ENCODE measurements at places on chromosomes 4 and X. TPM values are rescaled to one million over a fixed set of nuclear protein-coding genes. Genes with fewer than 3 reads are reported as not detected.

DNA sequence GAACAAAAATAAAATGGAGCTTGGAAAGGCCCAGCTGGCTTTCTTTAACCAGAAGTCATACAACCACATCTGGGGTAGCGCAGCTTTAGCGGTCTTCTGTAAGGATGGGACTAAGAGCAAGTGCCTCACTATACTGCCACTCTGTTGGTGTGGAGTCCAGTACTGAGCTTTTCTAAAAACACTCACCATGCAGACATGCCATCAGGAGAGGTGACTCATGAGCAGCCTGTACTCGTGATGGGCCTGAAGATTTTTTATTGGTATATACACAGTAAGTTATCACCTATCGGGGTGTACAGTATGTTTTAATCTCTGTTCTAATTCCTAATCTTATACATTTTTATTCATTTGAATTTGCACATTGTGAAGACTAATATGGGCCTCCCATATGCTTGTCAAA, 9.6 kb downstream of the PPP3CA start:
- DNase-seq: no peak

ERCC6L gene
- total RNA-seq: 0.11 TPM

DNA sequence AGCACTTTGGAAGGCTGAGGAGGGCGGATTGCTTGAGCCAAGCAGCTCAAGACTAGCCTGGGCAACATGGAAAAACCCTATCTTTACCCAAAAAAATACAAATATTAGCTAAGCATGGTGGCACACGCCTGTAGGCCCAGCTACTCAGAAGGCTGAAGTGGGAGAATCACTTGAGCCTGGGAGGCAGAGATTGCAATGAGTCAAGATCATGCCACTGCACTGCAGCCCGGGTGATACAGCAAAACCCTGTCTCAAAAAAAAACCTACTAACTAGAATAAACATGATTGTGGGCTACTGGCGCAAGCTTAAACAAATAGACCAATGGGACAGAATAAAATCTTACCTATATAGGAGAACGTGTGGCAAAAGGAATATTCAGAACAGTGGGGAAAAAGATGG, 7.3 kb downstream of the CDKL2 start:
- DNase-seq: no peak

SLIT2 gene
- total RNA-seq: not detected

CHIC1 gene
- total RNA-seq: 9.7 TPM

- no peak for DNase-seq
These were observed 160.3 kb upstream of the VEGFC start for GRCh38 chr4:176953021-176953420.

DNA sequence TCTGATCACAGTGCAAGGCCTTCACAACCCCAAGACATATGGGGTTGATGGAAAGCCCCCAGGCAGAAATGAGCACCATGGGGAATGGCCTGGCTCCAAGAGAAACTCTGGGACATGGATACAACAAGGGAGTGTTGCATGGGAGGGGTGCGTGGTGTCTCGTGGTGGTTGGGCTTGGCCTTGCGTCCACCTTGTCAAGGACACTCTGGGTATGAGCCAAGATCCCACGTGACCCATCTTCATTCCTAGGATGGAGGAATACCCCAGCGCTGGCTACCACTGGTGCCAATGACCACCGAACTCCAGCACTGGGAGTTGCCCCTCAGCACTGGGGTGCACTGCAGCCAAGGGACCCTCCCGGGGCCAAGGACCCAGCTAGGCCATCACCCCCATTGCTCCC, 267.5 kb upstream of the AGTR2 start:
- no peak for DNase-seq

RHOXF2B gene
- not detected for total RNA-seq

GPAT3 gene
- 4.4 TPM for total RNA-seq
